ENCODE measurements at places on chromosomes 1 and 21. TPM values are rescaled to one million over a fixed set of nuclear protein-coding genes. Genes with fewer than 3 reads are reported as not detected.

DNA sequence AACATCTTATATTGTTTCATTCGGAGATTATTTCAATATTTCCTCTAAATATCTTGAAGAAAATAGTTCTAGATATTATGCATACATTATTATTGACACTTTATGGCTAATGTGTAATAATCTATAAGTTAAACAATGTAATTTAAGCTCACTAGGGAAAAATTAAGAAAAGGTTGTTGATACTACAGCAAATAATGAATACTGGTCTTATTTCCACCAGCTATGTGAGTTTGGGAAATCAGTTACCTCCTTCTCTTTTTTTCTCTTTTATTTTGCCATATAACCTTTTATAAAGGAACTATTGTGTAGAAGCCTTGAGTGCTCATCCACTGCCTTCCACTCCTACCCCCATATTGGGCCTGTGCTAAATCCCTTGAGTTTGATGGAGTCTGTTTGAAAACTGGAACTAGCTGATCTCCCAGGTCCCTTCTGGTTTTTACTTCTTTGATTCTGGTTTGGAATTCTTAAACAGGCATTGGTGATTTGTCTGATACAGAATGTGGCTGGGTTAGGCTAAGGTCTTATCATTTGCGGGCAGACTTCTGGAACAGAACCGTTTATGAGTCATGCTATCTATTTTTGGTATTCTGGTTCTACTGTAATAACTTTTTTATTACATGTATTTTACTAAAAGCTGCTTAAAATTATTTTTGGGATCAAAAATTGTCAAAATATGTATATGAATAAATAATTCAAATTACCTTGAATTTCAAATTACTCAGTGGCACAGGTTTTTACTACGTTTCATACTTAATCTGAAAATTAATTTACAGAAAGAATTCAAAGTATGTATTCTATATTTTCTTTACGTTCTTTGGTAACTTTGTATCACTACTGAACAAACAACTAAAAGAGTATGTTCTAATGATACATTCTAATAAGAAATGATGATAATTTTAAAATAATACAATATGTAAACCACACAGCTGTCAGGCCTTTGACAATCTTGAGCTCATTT is 5.0 kb upstream of the CDC14A start:
- DNase-seq = no peak

DNA sequence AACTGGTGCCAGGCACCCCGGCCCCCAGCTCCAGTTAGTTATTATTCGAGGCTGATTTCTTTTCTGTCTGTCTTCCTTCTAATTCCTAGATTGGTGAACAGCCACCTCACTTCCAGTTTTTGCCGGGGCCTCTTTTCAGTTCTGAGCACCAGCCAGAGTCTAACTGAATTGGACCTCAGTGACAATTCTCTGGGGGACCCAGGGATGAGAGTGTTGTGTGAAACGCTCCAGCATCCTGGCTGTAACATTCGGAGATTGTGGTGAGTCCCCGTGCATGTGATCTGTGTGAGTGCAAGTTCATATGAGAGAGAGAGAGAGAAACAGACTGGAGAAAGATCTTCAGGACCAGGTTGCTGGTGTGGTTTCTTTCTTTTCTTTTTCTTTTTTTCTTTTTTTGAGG is 13.5 kb downstream of the NLRP3 start:
- no peak for DNase-seq

KRTAP12-2 gene
- not detected for total RNA-seq

- DNase-seq = no peak
Observed at GRCh38 chr1:65467536-65467935, 47.1 kb downstream of the LEPR start.

GRCh38 chr1:34800214-34800613 is 7.4 kb downstream of the GJA4 start:
- DNase-seq = no peak

GRCh38 chr1:31007462-31007991 is 58.0 kb downstream of the PUM1 start:
- no peak for DNase-seq

RNF186 gene
- 0.44 TPM for total RNA-seq

MROH9 gene
- not detected for total RNA-seq

GRCh38 chr1:100941098-100941527 is 45.2 kb downstream of the SLC30A7 start:
- DNase-seq = no peak

- DNase-seq = no peak
Observed at GRCh38 chr21:17636711-17637110, 24.0 kb upstream of the BTG3 start.

- DNase-seq = no peak
Observed at GRCh38 chr1:204870160-204870912, at the start of gene NFASC. Gene NFASC (plus strand): TSS chr1:204870862. CDS start chr1:204944316, 73,454 bp downstream.

DNA sequence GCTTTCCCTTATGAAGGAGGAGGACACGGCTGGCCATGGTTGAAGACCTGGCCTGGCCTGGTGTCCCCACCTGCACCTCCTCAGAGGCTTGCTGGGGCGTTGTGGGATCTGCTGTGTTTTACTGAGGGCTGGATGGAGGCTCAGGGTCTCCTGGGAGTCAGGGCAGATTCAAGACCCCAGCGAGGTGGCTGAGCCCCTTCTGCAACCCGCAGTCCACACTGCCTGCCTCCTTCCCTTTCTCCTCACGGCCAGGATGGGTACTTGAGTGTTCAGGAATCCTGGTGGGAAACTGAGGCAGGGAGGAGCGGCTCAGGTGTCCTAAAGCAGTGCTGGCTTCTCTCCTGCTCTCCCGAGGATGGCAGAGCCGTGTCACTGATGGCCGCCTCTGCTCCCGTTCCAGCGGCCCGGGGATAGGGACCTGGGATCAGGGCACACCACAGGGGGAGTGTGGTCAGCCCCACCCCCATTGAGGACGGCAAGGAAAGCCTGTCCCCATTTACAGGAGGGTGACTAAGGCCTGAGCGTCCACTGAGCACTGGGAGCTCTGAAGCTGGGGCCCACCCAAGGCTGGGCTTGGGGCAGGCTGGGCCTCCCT is 47.5 kb downstream of the TRPM2 start:
- no peak for DNase-seq

GUCA2A gene
- total RNA-seq = 8.8 TPM

GRCh38 chr21:19590044-19590443 is 1186.5 kb upstream of the TMPRSS15 start:
- DNase-seq = no peak

CYP4Z1 gene
- 26.5 TPM for total RNA-seq

BSND gene
- not detected for total RNA-seq

LDLRAP1 gene
- total RNA-seq = 10.7 TPM

DNA sequence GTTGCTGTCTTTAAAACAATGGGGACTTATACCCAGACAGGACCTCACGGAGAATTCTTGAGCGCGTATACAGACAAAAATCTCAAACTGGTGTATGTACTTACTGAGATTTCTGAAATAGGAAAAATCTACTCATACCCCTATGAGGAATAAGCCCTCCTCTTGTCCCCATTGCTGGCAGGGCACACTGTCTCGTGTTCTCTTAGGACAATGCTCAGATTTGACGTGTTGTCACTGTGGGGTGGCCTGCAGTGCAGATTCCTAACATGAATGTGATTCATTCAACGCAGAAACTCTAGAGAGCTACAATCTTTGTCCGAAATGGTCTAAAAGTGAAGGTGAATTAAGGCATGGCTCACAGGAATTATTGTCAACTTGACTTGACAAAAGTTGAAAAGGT is 31.1 kb upstream of the PDE9A start:
- DNase-seq = no peak

GRCh38 chr1:209534496-209535250 is 48.8 kb upstream of the CAMK1G start:
- no peak for DNase-seq

C1orf74 gene
- total RNA-seq = 3.1 TPM

DAB1 gene
- total RNA-seq = 0.59 TPM

DNA sequence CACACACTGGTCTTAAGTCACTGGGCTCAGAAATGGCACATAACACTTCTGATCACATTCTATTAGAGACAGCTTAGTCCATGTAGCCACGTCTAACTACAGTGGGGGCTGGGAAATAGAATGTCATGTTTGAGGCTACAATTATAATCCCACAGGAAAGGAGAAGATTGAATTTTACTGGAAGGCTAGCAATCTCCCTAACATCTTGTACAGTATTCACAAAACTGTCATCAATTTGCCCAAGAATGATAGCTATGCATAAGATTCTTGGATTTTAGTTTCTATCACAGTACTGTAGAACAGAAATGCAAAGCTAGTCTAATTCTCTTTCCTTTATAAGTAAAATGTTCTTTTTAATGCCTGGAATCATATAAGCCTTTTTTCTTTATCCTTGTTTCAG is 12.7 kb upstream of the ZMYM6 start:
- no peak for DNase-seq

- DNase-seq = no peak
Observed at GRCh38 chr1:208772891-208773290, 528.7 kb upstream of the PLXNA2 start.

DNA sequence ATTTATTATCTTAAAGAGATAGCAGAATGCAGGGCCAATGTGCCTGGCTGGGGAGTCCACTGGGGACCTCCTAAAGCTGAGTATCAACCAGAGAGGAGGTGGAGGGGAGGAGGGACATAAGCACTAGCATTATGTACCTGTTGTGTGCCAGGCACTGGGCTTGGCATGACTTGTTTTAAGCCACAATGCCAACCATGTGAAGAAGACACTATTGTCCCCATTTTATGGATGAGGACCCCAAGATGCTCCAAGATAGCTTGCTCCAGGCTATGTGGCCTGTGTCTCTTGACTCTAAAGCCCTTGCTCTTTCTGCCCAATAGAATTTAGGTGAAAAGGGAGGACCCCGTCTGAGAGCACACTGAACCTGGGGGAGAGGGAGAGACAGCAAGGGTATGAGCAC is 111.3 kb downstream of the GLIS1 start:
- DNase-seq = no peak

PTGER3 gene
- 43.3 TPM for total RNA-seq

- DNase-seq = no peak
Observed at GRCh38 chr1:19239876-19240275, 11.4 kb downstream of the EMC1 start.

ZMYND12 gene
- total RNA-seq = 4.6 TPM

OR2AK2 gene
- not detected for total RNA-seq

DNA sequence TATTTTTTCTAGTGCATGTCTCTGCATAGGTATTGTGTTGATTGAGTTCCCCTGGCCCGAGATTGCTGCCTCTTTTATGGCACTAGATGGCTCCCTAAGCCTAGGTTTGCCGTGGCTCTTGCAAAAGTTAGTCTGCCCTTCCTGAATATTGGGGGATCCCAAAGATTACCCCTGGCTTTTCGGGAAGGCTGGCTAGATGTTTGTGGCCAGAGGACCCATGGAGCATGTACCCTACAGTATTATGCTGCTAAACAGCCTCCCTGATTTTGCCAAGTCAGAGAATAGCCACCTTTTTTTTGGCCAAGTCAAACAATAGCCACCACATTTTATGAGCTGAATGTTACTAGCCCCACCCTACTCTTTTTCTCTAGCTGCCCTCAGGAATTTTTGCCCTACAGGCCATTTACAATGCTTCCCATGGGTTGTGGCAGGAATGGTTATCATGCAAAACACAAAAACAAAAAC is 343.2 kb downstream of the OLFM3 start:
- DNase-seq = no peak
